Activated naive CD4-positive, alpha-beta T cell treated with anti-CD3 and anti-CD28 coated beads, Interleukin-2, amount 10 ng/mL, durations not matched to agents 7 days and 5 days (primary cell): ENCODE measurements at places on chromosomes 4 and X.
A peak's percentile ranks its signal among the peaks of the same experiment; 100 is the strongest.

DNA sequence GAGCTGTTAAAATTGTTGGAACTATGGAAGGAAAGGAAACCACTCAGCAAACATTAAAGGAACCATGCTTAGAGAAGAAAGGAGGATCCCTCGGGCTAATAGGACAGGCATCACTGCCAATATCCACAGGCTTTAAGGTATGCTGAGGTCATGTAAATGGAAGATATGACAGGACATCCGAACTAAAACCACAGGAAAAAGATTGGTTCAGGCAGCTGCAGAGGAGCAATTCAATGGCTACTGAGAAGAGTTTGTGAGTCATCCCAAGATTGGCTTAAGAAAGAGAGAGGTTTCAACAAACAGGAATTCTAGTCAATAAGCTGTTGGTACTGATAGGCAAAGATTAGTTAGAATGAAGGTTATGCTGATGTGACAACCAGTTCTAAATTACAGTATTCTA, 106.4 kb upstream of the FAM241A start:
- DNase-seq, result no peak

DNA sequence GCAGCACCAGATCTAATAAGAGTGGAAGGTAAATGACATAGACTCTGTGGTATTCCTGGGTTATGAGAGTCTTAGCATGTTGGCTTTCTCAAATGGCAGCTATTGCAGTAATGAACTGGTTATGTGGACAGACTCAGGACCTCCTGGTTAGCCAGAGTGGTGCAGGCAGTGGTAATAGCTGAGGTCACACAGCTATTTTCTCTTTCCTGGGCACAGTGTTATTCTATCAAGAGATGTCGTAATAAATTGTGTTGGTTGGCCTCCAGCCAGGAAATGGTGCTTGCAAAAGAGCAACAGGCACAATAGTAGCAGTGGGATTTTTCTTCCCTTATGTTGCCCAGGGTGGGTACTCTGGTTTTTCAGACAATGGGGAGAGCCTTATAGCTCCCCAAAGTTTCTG, 279.2 kb upstream of the FGF16 start:
- no peak for DNase-seq

- no peak for DNase-seq
Measured at GRCh38 chrX:49247916-49248811, 12.9 kb downstream of the CCDC22 start.

GRCh38 chrX:43002526-43003203, 224.7 kb upstream of the PPP1R2C start:
- no peak for DNase-seq

- no peak for DNase-seq
Measured at GRCh38 chrX:150507251-150507856, 61.1 kb upstream of the MTM1 start.

GRCh38 chrX:38365954-38366353, 13.6 kb downstream of the OTC start:
- no peak for DNase-seq

DNA sequence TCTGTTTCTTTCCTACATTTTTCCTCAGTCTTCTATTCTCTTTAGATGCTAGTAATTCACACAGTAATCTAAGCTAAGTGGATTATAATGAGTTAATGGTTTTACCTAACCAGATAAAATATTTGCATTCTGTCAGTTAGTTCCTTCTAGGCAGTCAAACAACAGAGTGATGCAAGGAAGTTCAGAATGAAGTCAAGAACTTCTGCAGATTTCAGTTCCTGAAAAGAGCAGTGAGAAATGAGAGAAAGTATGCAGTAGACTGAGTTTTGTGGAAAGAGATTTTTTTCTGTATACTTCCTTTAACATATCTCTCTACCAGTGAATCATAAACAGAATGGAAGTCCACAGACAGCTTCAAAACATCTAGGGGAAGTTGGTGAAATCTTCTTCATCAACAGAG, 774.0 kb upstream of the POU3F4 start:
- DNase-seq, result no peak

DNA sequence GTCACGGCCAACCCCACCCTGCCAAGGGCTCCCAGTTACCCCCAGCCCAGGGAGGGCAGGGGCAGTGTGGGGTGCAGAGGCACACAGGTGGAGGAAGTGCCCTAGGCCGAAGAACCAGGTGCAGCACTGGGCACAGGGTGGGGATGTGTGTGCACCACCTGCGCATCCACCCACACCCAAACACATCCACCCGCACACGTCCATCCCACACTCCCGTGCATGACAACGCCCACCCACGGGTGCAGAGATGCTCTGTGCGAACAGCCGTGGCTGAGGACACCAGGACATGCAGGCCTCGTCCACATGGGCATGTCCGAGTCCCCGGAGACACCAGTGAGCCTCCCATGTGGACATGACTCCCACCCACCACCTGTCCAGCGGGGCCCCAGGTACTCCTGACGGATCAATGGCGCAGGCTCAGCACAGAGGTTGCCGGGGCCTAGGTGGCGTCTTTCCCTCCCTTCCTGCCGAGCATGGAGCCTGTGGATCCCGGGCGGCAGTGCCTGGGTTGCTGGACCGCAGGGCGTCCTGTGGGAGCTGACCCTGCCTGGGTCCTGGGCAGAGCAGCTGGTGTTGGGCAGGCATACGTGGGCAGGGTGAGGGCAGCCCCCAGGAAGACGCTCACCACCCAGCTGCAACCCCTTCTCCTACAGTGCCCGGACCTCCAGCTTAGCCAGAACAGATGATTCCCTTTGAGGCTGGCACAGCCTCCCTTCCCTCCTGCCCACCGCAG, 19.6 kb downstream of the CTBP1 start:
- no peak for DNase-seq

DNA sequence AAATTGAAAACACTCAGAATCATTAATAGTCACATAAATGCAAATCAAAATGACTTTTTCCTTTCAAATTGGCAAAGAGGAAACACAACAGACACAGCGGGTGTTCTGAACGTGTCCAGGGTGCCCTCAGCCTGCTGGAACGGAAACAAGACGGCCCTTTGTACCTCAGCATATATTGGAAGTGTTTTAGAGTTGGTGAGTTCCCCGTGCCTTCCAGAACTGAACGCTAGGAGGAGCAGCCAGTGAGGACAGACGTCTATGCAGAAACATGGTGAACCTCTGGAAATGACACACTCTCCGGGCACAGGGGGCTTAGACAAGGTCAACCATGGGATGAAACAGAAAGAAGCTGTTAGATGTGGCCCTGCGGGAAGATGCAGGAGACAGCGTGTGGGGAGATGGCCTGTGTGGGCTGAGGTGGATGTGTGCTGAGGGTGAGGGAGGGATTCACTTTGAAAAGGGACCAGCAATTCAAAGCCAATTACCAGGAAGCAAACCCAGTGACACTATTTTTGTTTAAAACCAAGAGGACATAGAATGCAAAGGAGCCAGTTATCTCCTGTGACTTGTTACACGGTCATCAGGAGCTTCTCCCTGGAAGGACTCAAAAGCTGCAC, 40.4 kb downstream of the RNF212 start:
- DNase-seq, result peak; percentile 69

DNA sequence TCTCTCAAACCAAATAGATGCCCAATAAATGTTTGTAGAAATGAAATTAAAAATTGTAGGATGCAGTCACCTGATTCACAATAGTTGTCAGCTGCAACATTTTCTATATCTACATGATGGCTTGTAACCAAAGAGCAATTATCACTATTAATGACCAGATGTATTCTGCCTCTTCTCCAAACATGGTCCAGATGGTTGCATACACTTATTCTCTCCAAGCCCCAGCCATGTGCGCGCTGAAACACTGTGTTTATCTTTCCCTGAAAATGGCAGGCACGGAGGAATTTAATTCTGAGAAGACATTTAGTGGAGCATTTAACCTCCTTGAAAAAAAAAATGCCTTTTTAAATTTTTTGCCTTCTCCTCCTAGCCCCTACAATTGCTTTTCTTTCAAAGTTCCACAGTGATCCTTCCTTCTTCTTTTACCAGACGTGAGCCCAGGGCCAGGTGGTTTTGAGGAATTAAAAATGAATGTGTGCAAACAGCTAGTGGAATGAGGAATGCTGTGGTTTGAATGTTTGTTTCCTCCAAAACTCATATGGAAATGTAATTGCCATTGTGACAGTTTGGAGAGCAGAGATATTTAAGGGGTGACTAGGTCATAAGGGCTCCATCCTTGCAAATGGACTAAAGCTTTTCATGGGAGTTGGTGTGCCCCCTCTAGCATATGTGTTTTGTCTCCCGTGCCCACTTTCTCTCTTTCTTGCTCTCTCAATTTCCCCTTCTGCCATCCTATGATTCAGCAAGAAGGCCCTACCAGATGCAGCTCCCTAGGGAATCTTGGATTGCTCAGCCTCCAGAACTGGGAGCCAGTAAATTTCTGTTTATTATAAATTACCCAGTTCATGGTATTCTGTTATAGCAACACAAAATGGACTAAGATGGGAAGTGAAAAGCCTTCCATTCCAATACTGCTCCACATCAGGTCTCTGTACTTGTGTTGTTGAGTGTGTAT, 136.0 kb downstream of the GABRB1 start:
- no peak for DNase-seq

GRCh38 chr4:152605641-152606335, 69.9 kb upstream of the FBXW7 start:
- DNase-seq, result no peak

DNA sequence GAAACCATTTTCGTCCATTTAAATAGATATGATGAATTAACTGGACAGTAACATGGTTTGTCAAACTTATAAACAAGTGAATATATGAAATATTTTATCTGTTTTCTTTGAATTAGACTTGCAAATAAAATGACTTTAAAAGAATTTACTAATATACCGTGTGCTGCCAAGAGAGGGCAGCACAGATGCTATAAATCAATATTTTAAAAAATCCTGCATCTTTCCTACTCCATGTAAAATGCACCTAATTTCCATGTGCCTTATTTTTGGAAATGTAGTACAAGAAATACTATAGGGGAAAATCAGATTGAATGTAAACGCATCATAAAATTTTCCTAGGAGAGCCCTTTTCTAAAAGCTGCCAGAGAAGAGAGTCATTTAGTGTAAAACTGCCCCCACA, 62.2 kb downstream of the PRKX start:
- no peak for DNase-seq

GRCh38 chr4:3047464-3048286, 26.7 kb downstream of the HTT-AS start:
- peak; percentile 91 for DNase-seq

GRCh38 chrX:145727476-145727875, 90.2 kb upstream of the SLITRK2 start:
- no peak for DNase-seq

- no peak for DNase-seq
Measured at GRCh38 chrX:42624524-42624923, 153.4 kb downstream of the PPP1R2C start.

DNA sequence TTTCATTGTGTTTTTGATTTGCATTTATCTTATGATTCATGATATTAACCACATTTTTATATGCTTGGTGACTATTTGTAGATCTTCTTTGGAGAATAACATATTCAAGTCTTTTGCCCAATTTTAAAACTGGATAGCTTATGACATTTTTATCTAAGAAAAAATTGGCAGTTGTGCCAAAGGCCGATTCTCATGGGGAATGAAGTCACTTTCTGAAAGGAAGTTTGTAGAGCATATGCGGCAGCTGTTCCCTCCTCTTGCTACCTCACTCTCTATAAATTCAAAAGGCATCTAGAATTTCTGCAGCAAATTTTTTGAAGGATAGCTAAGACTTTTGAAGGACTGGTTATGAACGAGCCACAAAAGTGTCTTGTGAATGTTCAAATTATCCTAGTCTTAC, 2353.5 kb downstream of the ARAP2 start:
- no peak for DNase-seq

DNA sequence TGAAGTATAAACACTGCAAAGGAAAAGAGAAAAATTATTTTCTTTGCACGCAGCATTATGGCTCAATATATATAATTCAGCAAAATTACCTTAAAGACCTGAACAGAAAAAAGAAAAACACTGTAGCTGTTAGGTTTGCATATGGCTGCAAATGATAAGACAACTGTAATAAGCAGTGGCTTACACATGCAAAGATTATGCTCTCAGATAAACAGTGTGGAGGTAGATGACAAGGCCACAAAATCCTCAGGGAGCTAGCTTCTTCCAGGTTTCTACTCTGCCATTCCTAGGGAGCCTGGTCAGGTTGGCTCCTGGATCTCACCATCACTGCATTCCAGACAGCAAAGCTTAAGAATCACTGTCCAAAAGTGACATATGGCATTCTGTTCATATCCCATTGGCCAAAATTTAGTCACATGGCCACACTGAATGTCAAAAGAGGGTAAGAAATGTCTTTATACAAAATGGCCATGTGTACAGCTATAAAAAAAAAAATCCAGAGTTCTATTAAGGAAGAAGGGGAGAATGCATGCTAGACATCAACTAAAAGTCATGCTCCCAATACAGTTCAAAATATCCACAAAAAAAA, 195.2 kb upstream of the SLC7A11 start:
- DNase-seq, result no peak

GRCh38 chr4:76993787-76994641, 44.5 kb downstream of the SEPTIN11 start:
- peak; percentile 82 for DNase-seq

- DNase-seq, result no peak
Measured at GRCh38 chr4:23171976-23172375, 479.2 kb downstream of the GBA3 start.

GRCh38 chr4:99438405-99438780, 3.3 kb upstream of the ADH7 start:
- DNase-seq, result no peak

GRCh38 chrX:20521222-20521621, 254.5 kb upstream of the RPS6KA3 start:
- no peak for DNase-seq

GRCh38 chrX:18534949-18535348, 109.5 kb downstream of the CDKL5 start:
- DNase-seq, result no peak

DNA sequence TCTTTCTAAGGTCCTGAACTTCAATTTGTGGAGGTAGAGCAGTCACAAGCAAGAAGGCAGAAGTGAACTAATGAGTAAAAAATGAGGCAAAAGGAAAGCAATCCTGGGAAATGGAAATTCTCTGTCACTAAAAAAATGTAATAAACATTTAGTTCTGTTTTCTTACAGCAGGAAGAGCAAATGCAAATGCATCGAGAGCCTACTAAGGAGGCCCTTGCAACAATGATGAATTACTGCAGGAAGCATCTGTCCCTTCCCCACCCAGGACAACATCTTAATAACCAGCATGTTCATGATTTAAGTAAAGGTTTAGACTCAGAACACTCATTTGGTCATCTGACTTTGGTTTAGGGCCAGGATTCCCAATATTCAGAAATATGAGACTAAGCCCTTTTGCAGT, 341.4 kb upstream of the NOCT start:
- no peak for DNase-seq

DNA sequence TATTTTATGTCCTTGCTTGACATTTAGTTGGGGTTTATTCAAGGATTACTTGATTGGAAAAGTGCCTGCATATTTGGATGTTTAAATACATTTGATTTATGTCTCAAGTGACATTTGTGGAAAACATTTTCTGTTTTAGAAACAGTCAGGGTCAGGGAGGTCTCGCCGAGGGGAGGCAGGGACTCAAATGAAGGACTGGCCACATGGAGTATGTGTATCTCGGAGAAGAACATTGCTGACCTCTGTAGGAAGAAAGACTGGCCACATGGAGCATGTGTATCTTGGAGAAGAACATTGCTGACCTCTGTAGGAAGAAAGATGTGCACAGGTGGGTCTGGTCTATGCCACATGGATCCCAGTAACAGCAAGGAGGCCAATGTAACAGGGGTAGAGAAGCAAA, 233.6 kb downstream of the TRIML1 start:
- no peak for DNase-seq
